Kidney (tissue), 22 donors: ENCODE measurements at places on chromosomes 7 and 10. TPM values are rescaled to one million over a fixed set of nuclear protein-coding genes. Genes with fewer than 3 reads are reported as not detected.
A peak's percentile ranks its signal among the peaks of the same experiment; 100 is the strongest.

DNA sequence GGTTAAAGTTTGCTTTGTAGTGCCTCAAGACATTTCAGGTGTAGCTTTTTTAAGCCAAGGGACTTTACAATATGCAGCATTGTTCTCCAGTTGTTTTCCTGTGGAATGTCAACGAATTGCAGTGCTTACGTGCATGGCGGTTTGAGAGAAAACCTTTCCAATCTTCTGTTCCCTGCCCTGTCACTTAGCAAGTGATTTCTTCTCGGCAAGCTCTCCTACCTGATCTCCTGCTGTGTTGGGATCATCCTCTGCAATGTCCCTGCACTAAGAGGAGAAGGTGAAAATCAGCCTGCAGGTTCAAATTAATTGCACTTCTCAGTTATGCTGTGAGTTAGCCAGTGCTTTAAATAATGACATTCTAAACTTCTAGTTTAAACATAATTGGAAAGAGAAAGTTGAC lies 197.6 kb upstream of the FZD1 start:
- no peak for DNase-seq

- DNase-seq = peak; percentile 16
Measured at GRCh38 chr7:128841921-128842673, 11.9 kb downstream of the FLNC start.

- no peak for DNase-seq
Measured at GRCh38 chr10:70494966-70495365, 16.4 kb downstream of the PALD1 start.

GRCh38 chr10:15188603-15189002 lies 20.1 kb upstream of the NMT2 start:
- DNase-seq = no peak

GRCh38 chr7:655758-656157 lies 70.7 kb upstream of the DNAAF5 start:
- no peak for DNase-seq

DNA sequence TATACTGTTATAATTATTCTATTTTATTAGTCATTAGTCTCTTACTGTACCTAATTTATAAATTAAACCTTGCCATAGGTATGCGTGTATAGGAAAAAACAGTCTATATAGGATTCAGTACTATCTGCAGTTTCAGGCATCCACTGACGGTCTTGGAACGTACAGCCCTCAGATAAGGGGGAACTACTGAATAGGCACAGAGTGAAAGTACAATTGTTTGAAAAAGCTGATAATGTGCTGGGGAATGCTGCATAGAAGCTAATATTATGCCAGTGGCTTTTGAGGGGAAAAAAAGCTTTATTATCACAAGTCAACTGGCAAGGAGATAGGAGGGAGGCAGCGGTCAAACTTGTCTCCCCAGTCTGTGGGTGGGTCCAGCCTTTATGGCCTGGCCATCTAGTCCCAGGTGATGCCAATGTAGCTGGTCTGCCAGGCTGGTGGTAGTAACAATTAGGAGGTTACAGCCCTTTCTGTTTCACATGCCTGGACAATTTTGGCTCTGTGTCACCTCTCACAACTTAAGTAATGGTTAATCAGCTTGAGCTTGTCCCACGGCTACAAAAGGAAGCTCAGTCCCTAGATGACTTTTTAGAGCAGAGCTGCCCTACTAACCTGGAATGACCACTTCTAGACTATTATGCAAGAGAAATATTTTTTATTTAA lies 8.3 kb upstream of the FMC1 start:
- DNase-seq = no peak

DNA sequence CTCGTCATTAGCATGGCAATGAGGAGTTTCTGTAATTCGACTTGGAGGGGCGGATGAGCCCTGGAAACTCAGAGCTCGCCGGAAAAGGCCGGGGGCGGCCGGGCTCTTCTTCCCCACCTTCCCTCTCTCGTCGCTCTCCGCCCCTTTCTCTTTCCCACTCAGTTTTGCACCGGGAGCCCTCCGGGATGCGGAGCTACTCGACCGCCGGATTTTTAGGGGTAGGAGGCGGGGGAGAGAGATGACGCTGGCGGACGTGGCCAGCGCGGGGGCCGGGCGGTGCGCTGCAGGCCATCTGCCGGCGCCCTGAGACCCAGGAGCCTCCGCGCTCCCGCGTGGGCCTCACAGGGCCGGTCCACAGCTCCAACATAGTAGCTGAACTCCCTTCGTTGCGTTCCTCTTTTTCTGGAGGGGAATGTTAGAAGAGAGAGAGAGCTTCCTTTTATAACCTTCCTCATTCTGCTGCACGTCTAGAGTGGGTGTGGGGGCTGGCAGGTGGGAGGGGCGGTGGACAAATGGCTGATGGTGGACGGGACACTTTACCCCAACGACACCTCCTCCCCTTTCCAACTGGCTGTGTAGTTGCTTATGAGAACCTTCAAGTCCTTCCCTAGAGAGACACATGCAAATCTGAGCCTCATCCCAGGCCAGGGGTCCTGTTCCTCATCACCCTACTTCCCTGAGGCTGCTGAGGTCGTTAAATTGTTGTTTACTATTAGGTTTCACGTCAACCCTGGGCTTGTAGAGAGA lies 1.1 kb upstream of the HOXA1 start:
- DNase-seq = peak; percentile 85

- no peak for DNase-seq
Measured at GRCh38 chr10:30134171-30134945, 75.0 kb upstream of the JCAD start.

DNA sequence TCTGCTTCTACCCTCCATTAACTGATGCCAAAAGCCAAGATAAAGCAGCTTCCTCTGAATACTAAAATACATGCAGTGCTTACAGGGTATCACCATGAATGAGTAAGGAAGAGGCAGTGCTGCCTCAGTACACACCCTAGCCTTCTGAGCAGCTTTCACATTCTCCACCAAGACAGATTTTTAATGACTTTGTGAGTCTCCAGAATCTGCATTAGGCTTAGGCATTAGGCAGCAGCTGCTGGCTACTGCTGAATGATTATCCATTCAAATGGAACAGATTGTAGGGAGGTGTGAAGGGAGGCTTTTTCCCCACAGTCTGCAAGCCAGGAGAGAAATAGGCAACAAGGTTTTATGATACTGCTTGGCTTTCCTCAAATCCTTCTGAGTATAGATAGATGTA lies 1226.7 kb upstream of the LRRN3 start:
- peak; percentile 52 for DNase-seq

- DNase-seq = peak; percentile 29
Measured at GRCh38 chr7:469563-469961, 50.1 kb downstream of the PDGFA start.

Gene NEBL
- 13.8 TPM for polyA plus RNA-seq

GRCh38 chr7:39464350-39465054 lies 101.7 kb upstream of the YAE1 start:
- DNase-seq = no peak

Gene ATP6V0A4
- polyA plus RNA-seq = 140 TPM

DNA sequence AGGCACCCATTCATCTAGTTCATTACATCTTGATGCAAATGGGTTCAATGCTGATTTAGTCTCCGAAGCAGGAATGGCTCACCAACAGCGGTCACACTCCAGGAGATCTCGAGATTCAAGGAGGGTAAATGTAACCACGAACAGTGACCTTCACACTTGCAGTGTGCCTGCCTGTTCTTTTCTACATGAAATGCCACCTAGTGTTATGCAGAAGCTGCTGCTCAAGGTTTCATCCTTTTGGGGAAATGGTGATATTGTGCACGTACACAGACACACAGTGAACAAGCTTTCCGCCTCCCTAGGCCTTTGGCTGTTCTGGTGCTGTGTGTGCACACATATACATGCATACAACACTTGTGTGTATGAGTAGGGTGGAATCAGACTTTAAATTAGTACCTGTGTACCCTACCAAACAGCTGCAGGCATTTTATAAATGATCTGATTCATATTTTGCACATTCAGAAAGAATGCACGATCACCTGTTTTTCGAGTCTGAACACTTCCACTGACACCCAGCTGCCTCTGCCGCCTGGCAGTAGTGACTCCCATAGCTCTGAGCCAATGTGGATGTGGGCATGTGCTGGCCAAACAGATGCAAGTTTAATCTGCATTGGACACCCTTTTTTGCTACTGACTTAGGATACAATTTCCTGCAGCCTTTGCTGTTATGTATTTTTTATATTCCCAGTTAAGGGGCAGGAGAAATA lies 100.5 kb downstream of the TACC2 start:
- no peak for DNase-seq

Gene PON1
- 0.28 TPM for polyA plus RNA-seq

DNA sequence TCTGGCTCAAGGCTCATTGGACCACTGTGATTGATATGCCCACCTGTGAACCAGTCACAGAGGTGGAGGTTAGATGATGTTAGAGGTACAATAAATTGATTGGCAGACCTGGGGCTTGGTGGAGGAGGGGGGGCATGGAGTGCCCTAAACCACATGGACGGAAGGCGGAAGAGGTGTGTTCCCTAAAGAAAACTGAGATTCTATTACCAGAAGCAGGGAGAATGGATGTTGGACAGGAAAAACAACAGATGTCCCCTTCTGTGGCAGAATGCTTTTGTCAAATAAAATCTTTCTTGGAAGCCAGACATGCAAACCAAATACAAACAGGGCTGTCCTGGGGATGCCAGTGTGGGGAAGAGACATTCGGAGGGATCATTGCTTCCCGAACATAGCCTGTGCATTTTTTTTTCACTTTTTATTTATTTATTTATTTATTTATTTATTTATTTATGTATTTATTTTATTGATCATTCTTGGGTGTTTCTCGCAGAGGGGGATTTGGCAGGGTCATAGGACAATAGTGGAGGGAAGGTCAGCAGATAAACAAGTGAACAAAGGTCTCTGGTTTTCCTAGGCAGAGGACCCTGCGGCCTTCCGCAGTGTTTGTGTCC lies 433.9 kb downstream of the RPS24 start:
- DNase-seq = peak; percentile 35

DNA sequence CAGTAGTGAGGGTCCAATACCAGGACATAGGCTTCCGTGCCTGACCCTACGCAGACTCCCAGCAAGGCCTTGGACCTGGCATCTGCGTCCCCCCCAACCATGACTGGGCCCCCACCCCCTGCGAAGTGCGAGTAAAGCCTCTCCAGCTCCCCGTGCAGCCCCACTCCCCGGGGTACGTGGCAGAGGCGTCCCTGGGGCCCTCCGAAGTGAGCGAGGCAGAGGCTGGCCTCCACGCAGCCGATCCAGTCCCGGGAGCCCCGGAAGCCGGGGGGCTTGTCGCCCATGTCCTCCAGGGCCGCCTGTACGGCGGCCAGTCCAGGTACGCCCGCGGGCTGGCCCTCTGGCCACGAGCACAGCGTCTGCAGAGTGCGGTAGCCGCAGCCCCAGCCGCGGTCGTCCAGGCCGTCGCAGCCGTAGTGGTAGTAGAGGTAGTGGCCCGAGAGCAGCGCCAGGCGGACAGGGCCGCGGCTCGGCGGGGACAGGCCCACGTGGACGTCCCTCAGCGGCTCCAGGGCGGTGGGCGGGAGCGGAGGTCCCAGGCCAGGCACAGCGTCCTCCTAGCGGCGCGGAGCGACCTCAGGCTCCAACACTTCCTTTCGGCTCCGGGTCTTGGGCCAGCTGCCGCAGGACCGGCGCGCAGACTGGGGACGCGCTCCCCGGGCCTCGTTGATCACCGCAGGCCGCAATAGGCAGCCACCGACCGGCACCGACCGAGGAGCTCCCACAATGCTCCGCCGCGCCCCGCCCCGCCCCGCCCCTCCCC lies at the start of gene UFSP1:
TSS of gene UFSP1 (minus strand) at position 728 of the 763 bp plus-strand sequence. CDS start at position 284, 444 bp downstream.
- DNase-seq = no peak

GRCh38 chr7:148944935-148945934 lies 61.1 kb upstream of the EZH2 start:
- no peak for DNase-seq

GRCh38 chr7:13742811-13743210 lies 246.7 kb downstream of the ETV1 start:
- peak; percentile 43 for DNase-seq

GRCh38 chr7:115153769-115154477 lies 232.0 kb downstream of the MDFIC start:
- no peak for DNase-seq

DNA sequence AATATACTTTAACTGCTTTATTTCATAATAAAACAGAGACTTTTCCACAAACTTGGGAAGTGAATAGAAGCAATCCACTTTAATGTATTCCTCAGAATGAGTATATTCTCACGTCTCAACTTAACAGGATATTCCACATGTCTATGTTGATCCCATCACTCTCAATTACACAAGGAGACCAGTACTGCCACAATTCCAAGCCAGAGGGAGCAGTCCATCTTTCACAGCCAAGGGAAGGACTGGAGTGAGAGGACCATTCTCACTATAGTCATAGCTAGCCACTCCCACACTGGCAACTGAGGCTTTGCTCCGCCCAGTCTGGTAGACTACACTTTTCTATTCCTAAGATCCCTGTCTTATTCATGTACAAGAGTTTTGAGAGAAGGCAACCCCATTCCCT lies 553.9 kb downstream of the CNTNAP2 start:
- no peak for DNase-seq

Gene RASA4B
- 24.0 TPM for polyA plus RNA-seq

DNA sequence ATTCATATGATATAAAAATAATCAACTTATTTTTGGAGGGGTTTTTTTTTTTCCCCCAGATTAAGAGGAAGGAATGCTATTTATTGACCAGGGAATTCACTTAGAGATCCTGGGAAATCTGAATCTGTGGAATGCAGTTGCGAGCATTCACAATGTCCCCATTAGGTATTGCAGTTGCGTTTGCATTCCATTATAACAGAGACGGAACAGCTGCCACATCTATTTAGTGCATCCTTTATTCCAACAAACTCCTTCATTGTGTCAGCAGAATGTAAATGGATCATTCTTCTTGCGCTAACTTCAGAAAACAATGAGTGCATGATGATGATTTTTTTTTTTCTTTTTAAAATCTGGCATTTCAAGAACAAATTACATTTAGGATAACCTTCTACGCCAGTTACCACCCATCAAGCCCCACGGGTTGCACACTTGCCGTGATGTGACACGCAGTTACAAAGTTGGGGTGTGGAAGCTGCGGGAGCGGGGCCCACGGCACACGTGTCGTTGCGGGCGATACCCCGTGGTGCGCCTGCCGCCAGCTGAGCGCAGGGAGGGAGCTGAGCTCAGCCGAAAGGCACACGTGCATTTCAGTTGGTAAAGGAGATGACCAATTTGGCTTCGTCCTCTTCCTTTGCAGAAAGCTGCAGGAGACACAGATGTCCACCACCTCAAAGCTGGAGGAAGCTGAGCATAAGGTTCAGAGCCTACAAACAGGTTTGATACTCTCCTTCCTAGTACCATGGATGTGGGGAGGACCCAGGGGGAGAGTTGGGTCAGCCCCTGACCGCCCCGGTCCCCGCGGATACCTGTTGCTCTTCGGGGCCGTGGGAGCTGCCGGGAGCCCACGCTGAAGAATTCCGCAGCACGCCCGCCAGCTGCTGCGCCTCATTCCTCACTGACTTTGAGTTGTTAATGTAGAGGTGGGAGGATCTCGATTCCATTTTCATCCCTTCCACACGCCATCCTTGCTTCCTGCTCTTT lies 175.3 kb upstream of the SH2B2 start:
- DNase-seq = peak; percentile 68

DNA sequence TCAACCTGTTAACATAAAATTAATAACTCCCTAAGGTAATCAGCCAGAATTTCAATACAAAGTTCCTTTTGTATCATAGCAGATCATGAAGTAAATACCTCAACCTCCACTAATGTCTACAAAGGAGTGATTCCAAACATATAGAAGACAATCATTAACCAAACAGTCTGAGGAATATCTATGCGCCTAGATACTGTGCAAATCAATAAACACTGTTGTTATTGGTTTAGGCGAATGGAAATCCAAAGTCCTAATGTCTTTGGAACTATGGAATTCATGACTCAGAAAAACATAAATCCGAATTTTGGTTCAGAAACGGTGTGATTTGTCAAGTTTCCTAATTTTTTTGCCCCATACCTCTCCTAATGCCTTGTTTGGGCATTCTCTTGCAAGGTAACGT lies 469.7 kb downstream of the PARD3 start:
- no peak for DNase-seq
